Esophagus squamous epithelium (tissue), 5 donors: ENCODE measurements at places on chromosomes 4 and X. TPM values are rescaled to one million over a fixed set of nuclear protein-coding genes. Genes with fewer than 3 reads are reported as not detected.

HS3ST1 gene
- 4.8 TPM for total RNA-seq

MAGEA10 gene
- total RNA-seq = not detected

CYLC1 gene
- not detected for total RNA-seq

UGT2A1 gene
- total RNA-seq = not detected

PAGE2B gene
- total RNA-seq = not detected

CT45A2 gene
- total RNA-seq = not detected

DNA sequence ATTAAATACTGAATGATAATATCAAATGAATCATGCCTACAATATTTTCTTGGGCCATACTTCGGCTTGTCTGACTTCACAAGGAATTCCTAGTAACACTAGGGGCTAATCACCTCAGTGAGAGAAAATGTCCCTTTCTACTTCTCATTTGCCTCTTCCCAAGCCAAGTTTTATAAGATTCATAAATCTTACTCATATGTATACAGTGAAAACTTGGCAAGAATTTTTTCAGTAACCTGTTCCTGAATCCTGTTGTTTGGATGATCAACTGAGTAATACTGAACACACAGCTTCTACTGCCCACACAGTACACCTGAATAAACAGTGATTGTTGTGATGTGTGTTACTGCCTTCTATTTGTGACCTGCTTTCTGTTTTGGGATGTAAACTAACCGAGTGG, 16.5 kb downstream of the TMPRSS11E start:
- no peaks in the 10 kb centered on the region for H3K36me3 ChIP-seq
- no peaks in the 10 kb centered on the region for H3K4me1 ChIP-seq
- no peak for DNase-seq
- no peak overlapping the region for H3K4me3 ChIP-seq

- no peak overlapping the region for H3K27ac ChIP-seq
- no peak for DNase-seq
- no peaks in the 10 kb centered on the region for H3K36me3 ChIP-seq
- no peaks in the 10 kb centered on the region for H3K27me3 ChIP-seq
- H3K4me3 ChIP-seq = no peak overlapping the region
These were observed 452.0 kb downstream of the GBA3 start for GRCh38 chr4:23144707-23145106.

- no peaks in the 10 kb centered on the region for H3K4me1 ChIP-seq
- no peak for DNase-seq
- no peak overlapping the region for H3K4me3 ChIP-seq
These were observed 83.5 kb upstream of the INTU start for GRCh38 chr4:127548990-127549925.
